ENCODE measurements at places on chromosomes 11 and 22.
A peak's percentile ranks its signal among the peaks of the same experiment; 100 is the strongest.

- DNase-seq, result no peak
Measured at GRCh38 chr11:29135504-29135903, 881.3 kb downstream of the KCNA4 start.

GRCh38 chr22:20403779-20404140 is 9.8 kb downstream of the ZNF74 start:
- no peak for DNase-seq

DNA sequence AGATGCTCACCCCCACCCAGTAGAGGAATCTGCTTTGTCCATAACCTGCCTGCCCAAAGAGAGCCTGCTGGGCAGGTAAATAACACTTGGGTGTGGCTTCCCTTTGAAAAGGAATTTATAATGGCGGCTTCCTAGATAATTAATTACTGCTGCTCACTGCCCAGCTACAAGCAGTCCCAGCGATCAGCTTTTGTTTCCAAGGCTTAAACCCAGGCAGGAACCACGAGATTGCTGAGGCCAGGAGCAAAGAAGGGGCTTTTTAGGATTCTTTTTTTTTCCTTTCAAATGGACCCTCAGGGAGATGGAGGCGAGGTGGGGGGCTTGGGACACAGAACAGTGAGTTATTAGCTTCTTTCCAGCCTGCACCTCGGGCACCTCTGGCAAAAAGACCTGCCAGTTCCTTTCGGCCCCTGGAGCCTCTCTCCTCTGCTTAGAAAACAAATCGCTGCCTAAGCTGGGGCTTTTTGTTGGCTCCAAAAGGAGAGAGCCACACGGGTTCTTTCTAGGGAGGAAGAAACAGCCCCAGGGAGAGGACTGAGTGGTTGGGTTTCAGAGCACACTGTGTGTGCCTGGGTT is 107.2 kb downstream of the TSPAN18 start:
- no peak for DNase-seq

- no peak for DNase-seq
Measured at GRCh38 chr11:1739576-1739975, 10.8 kb downstream of the IFITM10 start.

GRCh38 chr11:20020716-20021115 is 139.6 kb downstream of the DBX1 start:
- peak; percentile 41 for DNase-seq

- peak; percentile 69 for DNase-seq
Measured at GRCh38 chr11:1460396-1460985, 26.1 kb downstream of the MOB2 start.

GRCh38 chr11:44621140-44621681 is 55.7 kb downstream of the CD82 start:
- DNase-seq, result peak; percentile 73

DNA sequence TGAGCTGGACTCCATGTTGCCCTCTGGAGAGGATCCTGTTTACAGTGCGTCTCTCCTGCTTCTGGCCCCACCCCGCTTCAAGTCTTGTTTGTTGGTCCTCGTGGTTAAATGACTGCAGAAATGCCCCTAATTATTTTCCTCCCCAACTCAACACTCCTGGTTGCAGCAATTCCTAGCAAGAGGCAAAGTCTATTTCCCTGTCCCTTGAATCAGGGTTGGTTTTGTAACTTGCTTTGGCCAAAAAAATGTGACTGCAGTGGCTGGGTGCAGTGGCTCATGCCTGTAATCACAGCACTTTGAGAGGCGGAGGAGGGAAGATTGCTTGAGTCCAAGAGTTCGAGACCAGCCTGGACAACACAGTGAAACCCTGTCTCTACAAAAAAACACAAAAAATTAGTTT is 41.0 kb upstream of the FGF3 start:
- DNase-seq, result no peak

DNA sequence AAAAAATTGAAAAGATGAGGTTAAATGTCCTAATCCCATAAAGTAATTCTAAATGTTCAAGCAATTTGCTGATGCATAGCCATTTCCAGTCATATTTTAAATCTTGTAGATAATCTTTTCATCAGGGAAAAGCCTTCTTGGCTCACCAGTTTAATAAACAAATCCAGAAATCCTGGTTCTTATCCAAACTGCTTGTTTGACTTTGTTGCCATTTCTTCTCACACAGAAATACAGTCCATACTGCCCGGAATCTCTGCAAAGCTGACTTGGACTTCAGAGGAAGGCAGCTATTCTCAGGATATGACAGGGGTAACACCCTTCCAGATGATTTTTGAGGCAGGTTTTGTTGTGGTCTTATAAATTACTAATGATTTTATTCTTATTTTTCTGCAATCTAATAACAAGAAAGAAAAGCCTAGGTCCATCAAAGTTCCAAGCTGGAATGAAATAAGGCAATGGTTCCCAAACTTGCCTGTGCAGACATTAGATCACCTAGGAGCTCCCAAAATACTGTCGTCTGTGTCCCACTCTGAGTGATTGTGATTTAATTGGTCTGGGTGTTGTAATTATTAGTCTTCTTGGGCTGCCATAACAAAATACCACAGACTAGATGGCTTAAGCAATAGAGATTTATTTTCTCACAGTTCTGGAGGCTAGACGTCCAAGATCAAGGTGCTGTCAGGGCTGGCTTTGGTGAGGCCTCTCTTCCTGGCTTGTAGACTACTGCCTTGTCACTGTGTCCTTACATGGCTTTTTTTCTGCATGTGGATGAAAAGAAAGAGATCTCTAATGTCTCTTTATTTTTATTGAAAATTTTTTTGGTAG is 55.1 kb upstream of the RCE1 start:
- DNase-seq, result no peak

- DNase-seq, result no peak
Measured at GRCh38 chr11:14388352-14388751, 29.4 kb upstream of the RRAS2 start.

DNA sequence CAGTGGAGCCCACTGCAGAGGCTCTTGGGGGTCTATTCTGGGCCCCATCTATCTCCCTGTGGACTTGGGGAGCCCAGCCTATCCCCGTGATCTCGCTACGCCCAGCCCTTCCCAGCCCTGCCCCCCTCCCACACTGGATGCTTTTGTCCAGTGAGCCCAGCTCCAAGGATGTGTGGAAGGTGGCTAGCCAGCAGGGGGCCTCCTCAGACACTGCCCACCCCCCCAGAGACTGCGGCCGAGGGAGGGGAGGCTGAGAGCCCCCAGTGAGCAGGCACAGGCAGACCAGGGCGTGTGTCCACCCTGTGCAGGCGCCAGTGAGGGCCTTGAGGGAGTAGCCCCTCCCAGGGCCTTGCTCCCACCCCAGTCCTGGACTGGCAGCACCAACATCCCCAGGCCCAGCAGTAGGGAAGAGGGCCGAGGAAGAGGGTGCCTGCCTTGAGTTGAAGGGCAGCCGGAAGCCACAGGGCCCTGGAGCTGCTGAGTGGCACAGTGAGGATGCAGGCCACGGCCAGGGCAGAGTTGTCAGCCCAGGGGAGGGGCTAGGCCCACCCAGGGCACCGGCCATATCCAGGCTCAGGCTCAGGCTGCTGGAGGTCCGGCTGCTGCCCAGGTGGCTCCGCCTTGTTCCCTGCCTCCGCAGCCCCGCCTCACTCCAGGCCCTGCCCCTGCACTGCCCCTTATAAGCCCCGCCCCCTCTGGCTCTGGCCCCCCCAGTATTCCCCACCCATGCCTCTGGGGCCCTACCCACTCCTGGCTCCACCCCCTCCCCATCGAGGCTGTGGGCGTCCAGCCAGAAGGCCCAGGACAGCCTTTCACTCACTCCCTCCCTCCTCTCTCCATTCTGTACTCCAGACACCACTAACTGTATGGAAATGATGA is 28.0 kb downstream of the MOB2 start:
- DNase-seq, result peak; percentile 97

- DNase-seq, result peak; percentile 77
Measured at GRCh38 chr22:41532908-41533825, 11.1 kb downstream of the POLR3H start.

GRCh38 chr11:78469896-78470295 is 52.3 kb upstream of the GAB2 start:
- peak; percentile 26 for DNase-seq

DNA sequence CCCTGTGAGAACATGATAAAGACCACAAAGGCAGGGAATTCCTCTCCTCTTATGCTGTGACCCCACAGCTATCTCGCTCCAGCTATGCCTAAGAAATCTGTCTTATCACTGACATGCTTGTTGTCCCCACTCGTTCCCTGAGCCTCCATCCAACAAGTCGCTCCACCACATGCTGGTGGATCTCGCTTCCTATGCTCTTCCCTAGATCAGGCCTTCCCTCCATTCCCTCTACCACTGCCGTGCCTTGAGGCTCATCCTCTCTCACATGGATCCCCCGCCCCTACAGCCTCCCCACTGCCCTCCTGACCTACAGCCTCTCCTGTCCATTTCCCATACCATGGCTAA is 1.4 kb upstream of the DGAT2 start:
- no peak for DNase-seq

- DNase-seq, result no peak
Measured at GRCh38 chr11:133038850-133039249, 493.5 kb downstream of the OPCML start.

Data from DMS53 (cell line).